AG09319 (cell line): ENCODE measurements at places on chromosomes 5 and 9.
A peak's percentile ranks its signal among the peaks of the same experiment; 100 is the strongest.

- DNase-seq: no peak
Measured at GRCh38 chr5:128472036-128472435, 66.0 kb downstream of the FBN2 start.

DNA sequence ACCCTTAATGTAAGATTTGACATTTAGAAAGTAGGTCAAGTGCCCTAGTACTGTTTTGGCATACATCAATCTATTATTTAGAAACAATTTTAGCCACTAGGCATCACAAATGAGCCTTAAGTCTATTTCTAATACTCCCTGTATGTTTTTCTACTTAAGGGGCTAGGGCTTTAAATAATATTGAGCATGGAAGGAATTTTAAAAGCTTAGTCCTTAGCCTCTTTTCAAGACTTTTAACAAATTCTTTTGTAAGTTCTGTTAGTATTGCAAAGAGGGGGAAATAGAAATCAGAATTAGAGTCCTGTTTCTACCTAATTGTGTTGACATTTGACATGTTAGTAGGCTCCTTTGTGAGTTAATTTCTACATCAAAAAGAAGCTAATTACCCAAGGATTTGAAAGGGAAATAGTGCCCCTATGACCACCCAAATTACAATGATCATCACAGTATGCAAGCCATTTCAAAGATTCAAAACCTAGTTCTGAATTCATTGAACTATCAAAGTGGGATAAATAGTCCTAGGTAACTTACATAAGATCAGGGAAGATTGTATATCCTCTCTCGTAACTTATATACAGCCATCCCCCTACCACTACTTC is 647.8 kb upstream of the ACO1 start:
- DNase-seq: no peak

GRCh38 chr5:22719842-22720241 is 133.3 kb downstream of the CDH12 start:
- DNase-seq: no peak

DNA sequence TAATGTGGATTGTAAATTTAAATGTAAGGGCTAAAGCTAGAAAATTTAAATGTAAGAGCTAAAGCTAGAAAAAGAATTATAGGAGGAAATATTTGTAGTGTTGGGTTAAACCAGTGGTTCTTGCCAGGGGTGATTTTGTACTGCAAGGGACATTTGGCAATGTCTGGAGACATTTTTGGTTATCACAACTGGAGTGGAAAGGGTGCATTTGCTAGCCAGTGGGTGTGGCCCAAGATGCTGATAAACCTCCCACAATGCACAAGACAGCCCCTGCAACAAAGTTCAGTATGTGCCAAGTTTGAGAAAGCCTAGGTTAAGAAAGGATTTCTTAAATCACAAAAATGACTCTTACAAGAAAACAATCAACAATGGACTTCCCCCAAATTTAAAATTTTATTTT is 31.6 kb upstream of the ELL2 start:
- no peak for DNase-seq

DNA sequence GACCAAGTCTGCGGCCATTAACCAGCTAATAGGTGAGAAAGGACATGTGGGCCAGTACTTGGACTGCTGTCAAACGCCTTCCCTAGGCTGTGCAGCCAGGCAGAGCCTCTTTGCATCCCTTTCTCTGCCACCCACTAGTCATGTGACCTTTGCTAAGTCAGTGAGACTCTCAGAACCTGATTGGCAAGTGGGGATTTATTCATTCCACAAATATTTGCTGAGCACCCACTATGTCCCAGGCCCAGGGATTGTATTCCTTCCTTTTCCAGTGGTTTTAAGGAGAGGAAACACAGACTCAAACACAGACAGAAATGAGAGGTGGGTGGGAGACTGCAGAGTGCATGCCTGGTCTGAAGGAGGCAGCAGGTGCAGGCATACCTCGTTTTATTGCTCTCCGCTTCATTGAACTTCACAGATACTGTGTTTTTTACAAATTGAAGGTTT is 71.6 kb upstream of the GALNT10 start:
- DNase-seq: no peak

- DNase-seq: no peak
Measured at GRCh38 chr9:90815183-90815943, 13.7 kb downstream of the SYK start.

GRCh38 chr5:22521521-22521920 is 331.6 kb downstream of the CDH12 start:
- no peak for DNase-seq

- DNase-seq: peak; percentile 91
Measured at GRCh38 chr5:78594610-78595457, 53.7 kb downstream of the LHFPL2 start.

- no peak for DNase-seq
Measured at GRCh38 chr9:121784731-121785411, 133.4 kb downstream of the DAB2IP start.

DNA sequence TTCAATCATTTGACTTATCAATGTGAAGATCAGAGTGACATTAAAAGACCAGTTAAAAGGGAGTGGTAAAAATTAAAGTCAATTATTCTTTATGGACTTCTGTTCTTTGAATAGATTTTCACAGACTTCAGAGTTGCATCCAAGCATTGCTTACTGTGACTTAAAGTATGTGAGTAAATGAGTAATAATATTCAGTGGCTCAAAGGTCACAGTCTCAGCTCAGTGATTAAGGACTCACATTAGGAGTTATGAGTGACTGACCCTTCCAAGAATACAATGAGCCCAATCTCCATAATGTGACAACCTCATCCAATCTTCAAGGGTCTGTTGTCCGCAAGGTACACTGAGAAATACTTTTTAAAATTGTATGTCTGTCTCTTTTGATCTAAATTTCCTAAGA is 811.2 kb downstream of the BRINP1 start:
- DNase-seq: no peak

DNA sequence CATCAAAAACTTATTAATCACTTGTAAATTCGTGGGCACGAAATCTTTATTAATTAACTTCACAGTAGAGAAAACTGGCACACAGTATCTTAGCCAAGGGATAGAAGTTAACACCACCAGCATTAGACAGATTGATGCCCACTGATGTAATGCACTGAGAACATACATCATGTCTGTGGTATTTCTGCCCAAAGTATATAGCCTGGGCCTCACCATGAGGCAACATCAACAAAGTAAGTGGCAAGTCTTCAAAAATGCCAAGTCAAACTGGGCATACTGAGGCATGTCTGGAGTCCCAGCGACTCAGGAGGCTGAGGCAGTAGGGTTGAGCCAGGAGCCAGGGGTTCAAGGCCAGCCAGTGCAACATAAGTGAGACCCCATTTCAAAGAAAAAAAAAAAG is 79.5 kb downstream of the GLIS3 start:
- DNase-seq: no peak

- DNase-seq: no peak
Measured at GRCh38 chr9:77028478-77028877, 9.0 kb downstream of the FOXB2 start.

- DNase-seq: no peak
Measured at GRCh38 chr5:77844373-77844622, 68.2 kb upstream of the TBCA start.

- DNase-seq: no peak
Measured at GRCh38 chr9:72951520-72952380, 1.1 kb downstream of the ALDH1A1 start.

DNA sequence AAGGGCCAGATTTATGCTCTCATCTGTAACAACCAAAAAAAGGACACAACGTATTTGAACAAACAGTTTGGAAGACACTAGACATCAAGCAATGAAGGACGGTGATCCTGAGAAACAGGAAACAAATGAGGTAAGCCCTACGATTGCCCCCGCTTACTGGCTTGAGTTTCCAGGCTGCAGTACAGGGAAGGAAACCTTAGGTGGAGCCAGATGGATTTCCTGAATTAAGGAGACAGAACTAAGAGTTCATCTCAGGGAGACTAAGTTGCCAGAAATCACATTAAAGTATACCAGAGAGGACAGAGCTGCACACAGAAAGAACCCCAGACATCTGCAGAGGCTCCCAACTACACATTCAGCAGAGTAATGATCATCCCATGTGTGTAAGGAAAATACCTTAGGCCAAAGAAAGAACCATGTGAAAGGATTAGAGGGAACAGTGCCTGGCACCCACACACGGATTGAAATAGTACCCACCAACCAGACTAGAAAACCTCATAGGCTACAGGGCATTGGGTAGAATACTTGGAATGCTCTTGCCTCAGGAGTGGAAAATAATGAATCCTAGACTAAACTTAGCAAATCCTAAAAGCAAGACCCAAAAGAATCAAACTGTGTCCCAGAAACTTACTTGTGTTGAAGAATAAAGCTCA is 99.3 kb upstream of the NIPBL start:
- DNase-seq: no peak

- no peak for DNase-seq
Measured at GRCh38 chr5:171945066-171945465, 61.4 kb downstream of the FBXW11 start.

DNA sequence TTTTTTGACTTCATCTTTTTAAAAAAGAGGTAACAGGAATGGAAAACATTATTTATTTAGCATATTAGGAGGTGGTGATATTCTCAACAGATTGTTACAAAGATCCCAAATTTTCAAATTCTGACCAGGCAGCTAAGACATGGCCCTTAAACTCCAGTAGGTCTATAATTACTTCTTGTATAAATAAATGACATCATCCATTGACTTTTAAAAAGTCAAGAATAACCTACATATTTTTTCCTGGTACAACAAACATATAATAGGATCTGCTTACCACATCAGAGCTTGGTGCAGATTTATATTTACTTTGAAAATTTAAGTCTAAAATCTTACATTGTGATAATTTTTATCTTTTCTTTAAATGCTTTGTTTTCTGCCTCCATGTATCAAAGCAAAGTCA is 92.2 kb upstream of the TRPM3 start:
- no peak for DNase-seq

GRCh38 chr5:121121786-121122185 is 657.7 kb downstream of the PRR16 start:
- DNase-seq: no peak

- DNase-seq: no peak
Measured at GRCh38 chr9:95433096-95433819, 83.5 kb downstream of the PTCH1 start.

GRCh38 chr5:32842813-32843530 is 131.9 kb downstream of the NPR3 start:
- no peak for DNase-seq

- DNase-seq: no peak
Measured at GRCh38 chr5:147901599-147902039, 4.7 kb downstream of the C5orf46 start.

DNA sequence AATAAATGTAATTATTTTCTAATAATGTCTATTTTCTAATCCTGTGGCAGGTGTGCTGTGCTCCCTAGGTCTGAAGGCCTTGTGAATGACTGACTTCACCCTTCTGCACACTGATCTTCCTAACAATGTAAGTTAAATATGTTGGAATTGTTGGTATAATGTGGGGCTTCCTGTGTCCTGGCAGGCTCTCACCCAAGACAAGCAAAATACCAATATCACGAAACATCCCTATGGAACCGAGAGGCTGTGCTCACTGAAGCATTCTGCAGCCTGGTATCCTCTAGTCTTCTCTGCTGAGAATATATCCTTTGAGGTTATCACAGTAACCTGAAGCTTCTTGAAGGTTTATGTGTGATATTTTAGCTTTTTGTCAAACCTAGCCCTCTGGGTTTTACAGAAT is 159.4 kb downstream of the GABRB2 start:
- DNase-seq: no peak

GRCh38 chr5:135444360-135444759 is 2.8 kb downstream of the DCANP1 start:
- no peak for DNase-seq

- DNase-seq: no peak
Measured at GRCh38 chr9:135559606-135560005, 1.9 kb upstream of the PAEP start.

- no peak for DNase-seq
Measured at GRCh38 chr5:169702693-169703481, 65.8 kb downstream of the DOCK2 start.

DNA sequence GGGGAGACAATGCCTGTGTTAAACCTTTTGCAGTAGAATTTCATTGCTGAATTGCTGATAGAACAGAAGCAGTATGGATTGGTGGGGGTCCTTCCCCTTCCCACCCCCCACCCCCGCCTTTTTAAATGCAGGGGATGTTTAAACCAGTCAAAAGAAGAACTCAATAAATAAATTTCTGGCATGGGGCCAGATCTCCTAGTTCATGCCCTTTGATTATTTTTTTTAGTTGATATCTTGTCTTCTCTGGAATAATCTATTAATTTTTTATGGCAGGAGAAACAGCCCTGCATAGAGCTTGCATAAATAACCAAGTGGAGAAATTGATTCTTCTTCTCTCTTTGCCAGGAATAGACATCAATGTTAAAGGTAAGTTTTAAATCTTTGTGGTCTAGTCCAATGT is 72.8 kb downstream of the SLF1 start:
- DNase-seq: no peak

- DNase-seq: no peak
Measured at GRCh38 chr9:33907347-33907746, 90.4 kb downstream of the UBE2R2 start.

GRCh38 chr5:14598225-14598624 is 16.6 kb downstream of the OTULINL start:
- no peak for DNase-seq

DNA sequence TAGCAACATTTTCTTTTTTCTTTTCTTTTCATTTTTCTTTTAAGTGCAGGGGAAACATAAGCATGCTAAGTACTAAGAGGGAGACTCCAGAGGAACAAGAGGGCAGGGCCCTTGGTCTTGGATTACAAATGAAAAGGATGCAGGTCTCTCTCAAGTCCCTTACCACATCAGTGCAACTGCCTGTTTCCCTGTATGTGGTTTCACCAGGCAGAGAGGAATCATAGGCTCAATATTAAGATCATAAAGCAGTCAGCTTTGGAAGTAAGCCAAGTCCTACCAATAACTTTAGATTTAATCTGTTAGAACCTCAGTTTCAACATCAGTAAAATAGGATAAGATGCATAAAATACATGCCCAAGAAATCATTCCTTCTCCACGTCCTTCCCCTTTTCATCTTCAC is 422.7 kb upstream of the PAPPA start:
- no peak for DNase-seq

GRCh38 chr9:91150998-91151717 is 210.6 kb downstream of the AUH start:
- peak; percentile 75 for DNase-seq

GRCh38 chr5:34789021-34789531 is 49.9 kb upstream of the TTC23L start:
- DNase-seq: no peak

- DNase-seq: no peak
Measured at GRCh38 chr5:66344544-66344943, 200.4 kb downstream of the SREK1 start.

DNA sequence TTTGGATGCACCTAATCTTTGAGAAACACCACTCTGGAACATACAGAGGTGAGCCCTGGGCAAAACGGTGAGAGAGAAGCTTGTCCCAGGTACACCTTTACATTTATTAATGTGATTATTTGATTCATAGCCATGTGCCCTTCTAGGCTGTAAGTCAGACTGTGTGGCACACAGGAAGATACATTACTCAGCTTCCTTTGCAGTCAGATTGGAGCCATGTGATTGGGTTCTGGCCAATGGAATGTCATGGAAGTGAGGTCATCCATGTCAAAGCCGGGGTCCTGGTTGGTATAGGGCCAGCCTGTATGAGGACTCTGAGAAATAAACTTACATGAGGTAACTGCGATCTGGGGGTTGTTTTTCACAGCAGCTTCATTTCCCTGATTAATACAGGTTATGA is 106.8 kb upstream of the CD180 start:
- no peak for DNase-seq

GRCh38 chr9:91834740-91835139 is 115.3 kb downstream of the ROR2 start:
- no peak for DNase-seq
